Regular cardiac myocyte (primary cell): ENCODE measurements at places on chromosomes 16 and 17. TPM values are rescaled to one million over a fixed set of nuclear protein-coding genes. Genes with fewer than 3 reads are reported as not detected.

The TMEM235 gene
- total RNA-seq = not detected in 2 replicates

The CCL17 gene
- not detected in 2 replicates for total RNA-seq

The SOST gene
- total RNA-seq = 10.9 and 20.0 TPM in 2 replicates

The PCGF2 gene
- 1.7 and 1.9 TPM in 2 replicates for total RNA-seq

The SLC6A4 gene
- total RNA-seq = 0.77 and 11.6 TPM in 2 replicates

The EPX gene
- total RNA-seq = not detected in 2 replicates
